ENCODE measurements at places on chromosomes 5 and 9.

GRCh38 chr9:106479679-106480078, 383.3 kb upstream of the ZNF462 start:
- no peak for DNase-seq

DNA sequence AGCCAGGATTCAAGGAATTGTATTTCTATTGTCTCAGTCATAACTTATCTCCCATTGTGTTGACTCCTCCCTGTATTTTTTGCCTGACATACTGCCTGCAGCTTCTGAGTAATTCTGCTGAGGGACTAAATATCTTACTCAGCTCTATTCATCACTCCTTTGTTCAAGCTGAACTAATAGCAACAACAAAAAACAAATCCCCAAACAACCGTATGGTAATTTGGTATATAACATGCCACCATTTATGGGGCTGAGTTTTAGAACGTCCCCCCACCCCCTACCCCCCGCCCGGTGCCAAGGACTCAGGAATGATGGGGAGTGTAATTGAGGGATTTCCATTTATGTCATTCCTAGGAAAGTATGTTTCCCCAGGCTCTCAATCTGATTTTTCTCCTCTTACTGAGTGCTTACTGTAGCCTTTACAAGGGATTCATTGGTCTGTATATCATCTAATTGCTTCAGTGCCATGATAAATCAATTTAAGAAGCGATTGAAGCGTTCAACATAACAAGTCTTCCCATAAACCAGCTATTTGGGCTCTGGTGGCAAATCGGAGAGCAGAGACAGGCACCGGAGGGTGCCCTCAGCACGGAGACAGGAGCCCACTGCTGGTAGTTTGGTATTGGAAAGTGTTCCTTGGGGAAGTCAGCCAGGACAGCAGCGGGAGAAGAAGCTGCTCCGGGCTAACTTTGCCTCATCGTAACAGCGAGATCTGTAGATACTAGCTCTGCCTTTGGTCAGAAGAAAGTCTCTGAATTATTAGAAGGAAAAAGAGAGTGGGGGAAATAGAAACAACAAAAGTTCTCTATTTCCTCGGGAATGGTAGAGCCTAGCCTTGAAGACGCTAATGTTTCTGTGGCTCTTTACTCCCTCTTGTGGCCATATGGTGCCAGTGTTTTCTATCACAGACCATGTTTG, 40.7 kb upstream of the HSD17B4 start:
- DNase-seq = peak; percentile 74

DNA sequence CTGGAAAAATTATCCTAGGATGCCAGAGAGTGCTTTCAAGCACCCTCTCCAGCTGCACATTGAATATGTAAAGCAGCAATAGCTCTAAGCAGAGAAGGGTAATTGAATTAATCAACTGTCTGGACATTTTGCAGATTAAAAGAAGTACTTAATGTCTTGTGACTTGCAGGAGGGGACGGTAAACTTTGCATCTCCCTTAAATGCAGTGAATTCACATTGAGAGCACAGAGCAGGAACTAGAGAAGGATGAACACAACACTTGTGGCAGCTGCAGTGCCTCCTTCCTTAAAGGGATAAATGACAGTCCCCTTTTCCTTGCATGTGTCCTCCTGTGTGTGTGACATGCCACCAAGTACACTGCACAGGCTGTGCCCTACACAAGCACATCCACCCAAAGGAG, 7.4 kb upstream of the CDK5RAP2 start:
- DNase-seq = no peak

- DNase-seq = no peak
Observed at GRCh38 chr9:69469136-69469535, 144.1 kb downstream of the ENTREP1 start.

DNA sequence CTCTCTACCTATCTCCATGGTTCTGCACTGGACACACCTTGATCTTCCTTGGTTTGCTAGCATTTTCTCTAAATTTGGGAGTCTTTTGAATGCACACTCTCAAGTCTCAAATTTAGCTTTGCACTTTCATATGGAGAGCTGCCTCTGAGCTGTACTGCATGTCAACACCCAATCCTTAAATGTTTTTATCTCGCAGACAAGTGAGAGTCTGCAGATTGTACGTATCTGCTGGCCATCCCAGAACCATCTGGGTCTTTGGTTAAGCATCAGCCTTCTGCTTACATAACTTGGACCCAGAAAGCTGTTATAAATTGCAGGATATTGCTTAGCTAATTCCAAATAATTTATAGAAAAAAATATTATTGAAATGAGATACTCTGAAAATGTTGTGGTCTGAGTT, 111.4 kb upstream of the GRAMD2B start:
- no peak for DNase-seq

DNA sequence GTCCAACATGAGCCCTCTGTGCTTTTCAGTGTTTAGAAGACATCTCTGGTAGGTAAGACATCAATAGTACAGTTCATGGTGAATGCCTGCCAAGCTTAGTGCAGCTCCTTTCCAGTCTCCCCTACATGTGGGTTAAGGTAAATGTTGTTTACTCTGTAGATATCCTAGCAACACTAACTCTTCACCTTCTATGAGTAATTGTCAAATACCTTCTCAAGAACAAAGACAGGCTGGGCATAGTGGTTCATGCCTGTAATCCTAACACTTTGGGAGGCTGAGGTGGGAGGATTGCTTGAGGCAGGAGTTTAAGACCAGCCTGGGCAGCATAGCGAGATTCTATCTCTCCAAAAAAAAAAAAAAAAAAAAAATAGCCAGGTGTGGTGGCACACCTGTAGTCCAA, 18.7 kb upstream of the RASGRF2 start:
- no peak for DNase-seq

GRCh38 chr5:25033658-25034057, 388.9 kb upstream of the CDH10 start:
- DNase-seq = no peak

DNA sequence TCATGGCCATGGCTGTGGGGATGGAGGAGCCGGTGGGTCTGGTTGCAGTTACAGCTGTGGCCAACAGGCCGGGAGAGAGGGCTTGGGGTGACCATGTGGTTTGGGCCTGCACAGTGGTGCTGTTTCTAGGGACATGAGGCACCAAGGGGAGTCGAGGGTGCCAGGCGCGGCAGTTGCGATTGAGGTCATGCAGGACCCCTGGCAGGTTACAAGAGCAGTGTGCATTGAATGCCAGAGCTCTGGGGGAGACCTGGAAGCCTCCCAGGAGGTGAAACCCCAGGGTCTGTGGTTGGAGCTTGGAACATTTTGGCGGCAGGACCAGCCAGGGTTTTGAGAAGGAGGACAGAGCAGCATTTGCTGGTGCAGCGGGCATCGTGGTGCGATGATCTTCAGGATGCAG, 21.7 kb downstream of the RXRA start:
- DNase-seq = no peak
